ENCODE measurements at places on chromosomes 5 and 9.

DNA sequence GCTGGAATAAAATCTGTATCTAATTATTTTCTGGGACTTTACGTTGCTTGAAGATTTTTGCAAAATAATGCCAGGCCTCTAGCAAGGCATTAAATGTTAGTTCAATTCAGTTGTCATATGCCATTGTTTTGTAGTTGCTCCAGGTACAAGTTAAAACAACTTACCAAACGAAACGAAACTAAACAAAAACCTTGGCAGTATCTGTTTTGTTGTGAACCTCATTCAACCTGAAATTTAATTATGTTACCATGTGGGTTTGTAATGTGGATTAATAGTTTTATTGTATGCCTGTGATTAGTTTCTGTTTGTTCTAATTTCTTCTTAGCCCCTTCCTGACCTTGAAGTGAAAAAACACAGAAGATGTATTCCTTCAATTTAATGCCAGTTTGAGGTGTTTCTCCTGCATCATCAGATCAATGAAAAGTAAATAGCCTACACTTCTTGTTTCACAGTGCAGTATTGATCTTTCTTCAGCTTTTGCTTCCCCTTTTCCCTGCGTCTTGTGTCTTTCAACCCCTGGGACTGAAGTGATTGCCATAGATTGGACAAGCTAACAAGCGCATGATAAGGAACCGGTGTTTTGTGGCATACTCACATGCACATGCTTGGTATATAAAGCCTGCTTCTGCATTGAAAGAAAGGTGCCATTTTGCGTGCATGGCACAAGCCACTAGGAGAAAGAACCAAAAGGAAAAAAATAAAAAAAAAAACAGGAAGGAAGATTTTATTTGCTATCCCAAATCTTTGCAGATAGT lies 699.0 kb upstream of the ARRDC3 start:
- DNase-seq: no peak

DNA sequence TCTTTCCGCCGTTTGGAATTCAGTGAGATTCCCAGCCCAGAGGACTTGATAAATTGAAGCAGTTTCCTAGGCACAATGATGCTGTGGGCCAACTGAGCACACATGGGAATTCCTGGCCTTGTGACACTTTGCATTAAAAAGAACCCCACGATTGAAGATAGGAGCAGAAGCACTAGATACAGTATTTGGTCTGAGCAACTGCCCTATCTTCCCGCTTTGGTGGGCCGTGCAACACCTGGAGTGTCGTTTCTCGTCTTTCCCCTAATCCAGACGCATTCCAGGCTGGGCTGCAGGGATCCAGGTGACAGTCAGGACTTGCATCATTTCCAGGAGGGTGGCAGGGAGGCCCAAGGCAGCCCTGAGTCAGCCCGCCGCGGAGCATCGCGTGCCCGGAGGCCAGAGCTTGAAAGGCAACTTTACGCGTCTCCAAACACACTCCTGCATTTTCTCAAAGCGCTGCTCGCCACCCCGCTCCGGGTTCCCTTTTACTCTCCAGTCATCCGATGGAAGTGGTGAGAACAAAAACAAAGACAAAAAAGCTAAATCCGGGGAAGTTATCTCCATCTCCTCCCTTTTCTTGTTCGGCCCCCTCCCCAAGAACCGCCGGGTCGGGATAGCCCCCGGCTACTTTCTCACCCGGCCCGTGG lies 753 bp upstream of the STC2 start:
- DNase-seq: no peak

- no peak for DNase-seq
Measured at GRCh38 chr5:121706686-121707085, 145.0 kb upstream of the FTMT start.

DNA sequence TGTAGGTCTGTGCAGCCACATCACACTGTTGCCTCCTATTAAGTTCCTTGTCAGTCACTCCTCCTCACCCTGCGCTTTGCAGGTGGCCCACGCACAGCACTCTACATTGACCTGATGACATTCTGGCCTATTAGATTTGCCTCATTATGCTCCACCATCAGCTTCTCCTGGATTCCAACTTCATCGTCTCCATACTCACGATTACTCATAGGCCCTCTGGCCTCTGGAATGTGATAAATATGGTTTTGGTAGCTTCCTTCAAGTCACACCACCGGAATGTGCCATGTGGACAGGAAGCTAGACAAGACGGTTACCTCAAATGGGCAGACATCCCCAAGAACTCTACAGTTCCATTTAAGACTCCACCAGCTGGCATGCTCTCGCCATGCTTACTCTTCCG lies 158.0 kb upstream of the LHFPL2 start:
- DNase-seq: no peak

Measured in occipital lobe (tissue), 3 donors.